ENCODE measurements at places on chromosomes 12 and 14. TPM values are rescaled to one million over a fixed set of nuclear protein-coding genes. Genes with fewer than 3 reads are reported as not detected.

DNA sequence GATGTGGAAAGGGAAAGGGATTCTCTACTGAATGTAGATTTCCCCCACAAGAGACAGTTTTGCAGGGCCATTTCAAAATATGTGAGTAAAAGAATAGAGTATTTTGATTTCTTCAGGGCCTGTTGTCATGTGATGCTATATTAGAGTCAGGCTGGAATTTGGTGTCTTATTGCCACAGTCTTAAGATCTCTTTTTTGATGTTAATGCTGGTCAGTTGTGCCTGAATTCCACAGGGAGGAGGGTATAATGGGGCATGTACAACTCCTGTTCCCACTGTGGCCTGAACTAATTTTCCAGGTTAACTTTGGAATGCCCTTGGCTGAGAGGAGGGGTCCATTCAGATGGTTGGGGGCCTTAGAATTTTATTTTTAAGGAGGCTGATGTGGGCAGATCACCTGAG, 111.0 kb upstream of the MAX start:
- no peak for DNase-seq

DNA sequence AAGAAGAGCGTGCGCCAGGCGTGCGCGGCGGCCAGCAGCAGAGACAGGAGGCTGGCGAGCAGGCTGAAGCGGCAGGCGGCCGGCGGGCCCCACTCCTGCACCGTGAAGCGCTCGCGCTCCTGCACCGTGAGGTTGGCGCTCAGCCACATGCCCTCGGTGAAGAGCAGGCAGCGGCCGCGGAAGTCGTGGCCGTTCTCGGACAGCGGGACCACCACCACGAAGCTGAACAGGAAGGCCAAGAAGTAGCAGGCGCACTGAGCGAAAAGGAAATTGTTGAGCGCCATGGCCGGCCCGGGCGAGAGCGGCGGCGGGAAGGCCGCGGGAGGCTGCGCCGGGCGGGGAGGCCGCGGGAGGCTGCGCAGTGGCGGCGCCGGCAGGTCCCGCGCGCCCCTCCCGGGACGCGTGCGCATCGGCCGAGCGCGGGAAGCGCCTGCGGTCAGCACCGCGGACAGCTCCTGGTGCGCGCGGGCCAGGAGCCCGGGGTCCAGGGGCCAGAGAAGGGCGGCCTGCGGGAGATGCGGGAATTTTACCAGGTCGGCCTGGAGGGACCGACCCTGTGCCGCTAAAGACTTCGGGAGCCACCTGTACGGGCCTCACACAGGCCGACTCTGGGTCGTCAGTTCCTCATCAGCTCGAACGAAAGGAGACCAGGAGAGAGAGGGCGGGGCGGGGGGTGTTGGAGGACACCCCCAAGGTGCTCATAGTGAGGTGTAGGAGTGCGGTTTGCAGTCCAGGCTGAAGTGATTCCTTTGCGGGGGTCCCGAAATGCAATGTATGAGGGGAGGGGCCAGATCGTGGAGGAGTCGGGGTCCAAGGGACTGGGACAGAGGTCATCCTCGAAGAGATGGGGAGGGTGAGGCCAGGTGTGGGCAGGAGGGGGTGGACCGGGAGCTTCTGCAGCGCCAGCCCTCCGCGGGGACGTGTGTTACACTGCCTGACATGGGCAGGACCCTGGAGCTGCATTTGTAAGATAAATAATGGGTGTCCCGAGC, at the start of gene TMEM179:
Gene TMEM179, minus strand, starts transcription at position 315 of the 992 bp plus-strand sequence. Its CDS starts 31 bp downstream, at position 284.
- no peak for DNase-seq

DNA sequence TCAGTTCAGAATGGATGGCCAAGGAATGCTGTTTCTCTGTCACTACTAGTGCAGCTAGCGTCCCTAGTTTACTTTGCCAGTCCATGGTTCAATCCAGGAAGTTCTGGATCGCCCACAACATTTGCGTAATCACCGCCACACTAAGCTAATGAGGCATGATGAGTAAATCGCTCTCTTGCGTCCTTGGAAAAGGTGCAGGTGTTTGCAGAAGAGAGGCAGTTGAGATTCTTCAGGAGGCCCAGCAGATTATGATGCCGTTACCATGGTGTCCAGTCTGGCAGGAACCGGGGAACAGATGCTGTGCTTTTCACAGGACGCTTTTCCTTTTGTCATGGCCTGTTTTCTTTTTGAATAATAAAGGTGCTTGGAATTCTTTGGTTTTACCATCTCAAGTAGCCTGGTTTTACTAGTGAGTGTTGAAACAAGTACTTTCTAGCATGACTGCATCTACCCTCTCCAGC, 9.0 kb downstream of the TPH2 start:
- no peak for DNase-seq

GRCh38 chr14:105458010-105458409, 16.6 kb upstream of the CRIP2 start:
- no peak for DNase-seq

- DNase-seq = no peak
Measured at GRCh38 chr14:42673963-42674362, 1067.3 kb downstream of the LRFN5 start.

DNA sequence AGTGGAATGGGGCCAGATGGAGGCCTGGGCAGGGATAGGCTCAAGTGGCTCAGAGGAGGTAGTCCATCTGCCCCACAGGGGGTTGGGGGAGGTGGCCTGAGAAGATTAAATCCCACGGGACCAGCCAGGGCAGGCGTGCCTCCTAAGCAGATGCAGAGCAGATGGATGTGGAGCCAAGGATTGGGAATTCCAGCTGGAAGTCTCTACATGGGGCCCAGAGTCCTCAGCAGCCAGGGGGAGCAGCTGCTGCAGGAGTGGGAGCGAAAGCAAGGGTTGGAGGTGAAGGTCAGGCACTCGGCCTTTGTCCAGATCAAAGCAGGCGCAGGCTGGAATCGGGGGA, 42.4 kb upstream of the VRK1 start:
- no peak for DNase-seq

DNA sequence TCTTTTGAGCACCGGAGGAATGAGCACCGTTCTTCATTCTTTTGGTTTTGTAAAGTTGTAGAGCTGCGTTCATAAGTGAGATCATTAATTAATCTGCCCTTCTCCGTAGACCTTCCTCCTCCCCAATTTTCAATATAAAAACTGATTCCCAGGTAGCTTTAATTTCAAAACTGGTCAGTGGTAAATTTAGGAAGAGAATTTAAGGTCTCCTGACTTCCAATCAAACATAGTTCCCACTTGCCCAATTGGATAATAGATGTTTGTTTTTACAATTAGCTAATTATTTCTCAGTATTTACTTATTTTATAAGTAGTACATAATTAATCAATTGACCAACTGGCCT, 27.2 kb upstream of the YBX3 start:
- DNase-seq = no peak

- no peak for DNase-seq
Measured at GRCh38 chr14:33916663-33917565, 34.0 kb downstream of the EGLN3 start.

GRCh38 chr12:89244536-89244935, 107.8 kb downstream of the DUSP6 start:
- no peak for DNase-seq

- DNase-seq = no peak
Measured at GRCh38 chr12:510071-510825, 50.5 kb downstream of the B4GALNT3 start.

GRCh38 chr12:118033902-118034301, 17.4 kb downstream of the RFC5 start:
- no peak for DNase-seq

DNA sequence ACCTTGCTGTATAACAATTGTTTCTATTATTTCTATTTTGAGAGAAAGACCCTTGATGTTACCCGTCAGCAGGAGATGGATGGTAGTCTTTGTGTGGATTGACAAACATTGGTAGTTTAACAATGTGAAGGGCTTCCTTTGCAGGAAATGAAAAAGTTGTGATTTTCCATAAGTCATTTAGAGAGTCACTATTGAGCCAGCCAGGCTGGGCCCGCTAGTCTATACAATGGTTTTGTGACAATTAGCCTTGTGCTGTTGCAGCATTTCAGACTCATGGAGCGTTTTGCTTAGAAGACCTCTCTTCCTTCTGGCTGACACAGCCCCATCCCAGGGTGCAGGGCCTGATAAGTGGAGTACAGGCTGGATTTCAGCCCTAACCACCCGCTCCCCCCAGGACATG, 18.3 kb upstream of the SLC38A2 start:
- DNase-seq = no peak

DNA sequence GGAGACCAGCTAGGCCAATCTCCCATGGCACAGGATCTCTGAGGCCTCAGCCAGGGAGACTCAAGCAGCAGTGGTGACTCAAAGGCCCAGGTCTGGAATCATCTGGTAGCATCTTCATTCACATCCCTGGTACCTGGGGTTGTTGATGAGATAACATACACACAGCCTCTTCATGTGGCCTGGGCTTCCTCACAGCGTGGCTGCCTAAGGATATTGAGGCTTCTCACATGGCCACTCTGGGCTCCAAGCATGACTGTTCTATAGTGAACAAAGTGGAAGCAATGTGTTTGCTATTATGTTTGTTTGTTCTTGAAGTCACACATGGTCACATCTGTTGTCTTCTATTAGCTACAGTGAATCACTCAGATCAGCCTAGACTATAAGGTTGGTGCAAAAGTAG, 584.1 kb downstream of the VRK1 start:
- DNase-seq = no peak

DNA sequence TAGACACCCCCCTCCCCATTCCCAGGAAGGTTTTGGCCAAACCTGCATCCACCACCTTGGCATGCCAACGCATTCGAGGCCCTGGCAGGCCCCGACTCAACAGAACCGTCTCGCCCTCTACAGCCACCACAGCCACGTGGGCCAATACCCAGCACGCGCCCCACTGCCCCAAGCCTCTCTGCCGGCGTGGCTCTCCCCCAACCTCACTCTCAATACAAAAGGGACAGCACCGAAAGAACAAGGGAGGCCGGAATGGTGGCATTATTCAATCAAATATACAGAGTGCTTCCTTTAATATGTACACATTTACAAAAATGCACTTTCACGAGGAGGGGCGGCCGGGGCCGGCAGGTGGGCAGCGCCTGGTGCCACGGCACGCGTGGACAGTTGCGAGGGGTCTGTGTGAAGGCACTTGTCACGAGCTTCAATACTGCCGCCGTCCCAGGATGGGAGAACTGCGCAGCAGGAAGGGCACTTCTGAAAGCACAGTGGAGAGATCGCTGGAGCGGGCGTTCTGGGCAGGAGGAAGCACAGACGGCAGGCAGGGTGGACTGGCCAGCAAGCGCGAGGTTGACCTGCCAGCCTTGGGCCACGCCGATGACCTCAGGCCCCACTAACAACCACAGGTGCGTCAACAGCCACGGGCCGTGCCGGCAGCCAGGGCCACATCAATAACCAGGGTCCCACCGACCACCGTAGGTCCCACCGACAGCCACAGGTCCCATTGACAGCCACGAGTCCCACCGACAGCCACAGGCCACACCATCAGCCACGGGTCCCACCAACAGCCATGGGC, 26.9 kb downstream of the JAG2 start:
- DNase-seq = no peak

DNA sequence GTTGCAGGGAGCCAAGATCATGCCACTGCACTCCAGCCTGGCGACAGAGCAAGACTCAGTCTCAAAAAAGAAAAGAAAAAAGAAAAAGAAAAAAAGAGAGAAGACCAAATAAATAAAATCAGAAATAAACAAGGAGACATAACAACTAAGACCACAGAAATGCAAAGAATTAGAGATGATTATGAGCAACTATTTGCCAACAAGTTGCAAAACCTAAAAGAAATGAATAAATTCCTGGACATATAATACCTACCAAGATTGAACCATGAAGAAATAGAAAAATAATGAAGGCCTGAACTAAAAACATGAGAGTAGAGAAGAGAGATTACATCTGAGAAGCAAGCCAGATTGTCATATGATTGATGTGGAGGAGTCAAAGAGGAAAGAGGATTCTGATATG, 17.6 kb upstream of the EPS8 start:
- DNase-seq = no peak

DNA sequence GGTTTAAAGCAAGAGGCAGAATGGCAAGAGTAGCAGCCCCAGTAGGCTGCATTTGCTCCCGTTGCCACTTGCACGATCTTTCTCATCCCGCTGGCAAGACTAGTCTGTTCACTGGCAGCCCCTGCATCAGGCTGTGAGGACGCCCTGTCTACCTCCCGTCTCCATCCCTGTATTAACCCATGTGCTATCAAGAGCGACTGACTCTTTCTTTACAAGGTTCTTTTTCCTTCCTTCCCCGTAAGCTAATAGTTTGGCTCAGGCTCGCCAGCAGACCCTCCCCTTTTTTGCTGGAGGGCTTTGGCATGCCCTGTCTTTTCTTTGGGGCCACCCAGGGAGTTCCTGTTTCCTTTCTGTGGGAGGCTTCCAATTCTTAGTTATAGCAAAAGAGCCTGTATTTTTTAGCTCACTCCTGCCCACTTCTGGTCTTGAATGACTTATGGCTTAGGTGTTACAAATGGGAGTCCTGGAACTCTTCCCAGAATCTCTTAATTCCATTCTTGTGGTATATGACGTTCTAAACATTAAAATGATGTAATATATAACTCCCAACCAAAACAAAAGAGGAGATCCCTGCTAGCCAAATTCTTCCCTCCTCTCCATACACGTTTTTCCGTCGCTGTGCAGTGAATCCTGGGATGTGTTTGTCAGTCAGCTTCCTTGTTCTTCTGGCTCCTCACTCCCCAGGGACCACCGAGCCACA, 149.0 kb downstream of the PRKCH start:
- no peak for DNase-seq

DNA sequence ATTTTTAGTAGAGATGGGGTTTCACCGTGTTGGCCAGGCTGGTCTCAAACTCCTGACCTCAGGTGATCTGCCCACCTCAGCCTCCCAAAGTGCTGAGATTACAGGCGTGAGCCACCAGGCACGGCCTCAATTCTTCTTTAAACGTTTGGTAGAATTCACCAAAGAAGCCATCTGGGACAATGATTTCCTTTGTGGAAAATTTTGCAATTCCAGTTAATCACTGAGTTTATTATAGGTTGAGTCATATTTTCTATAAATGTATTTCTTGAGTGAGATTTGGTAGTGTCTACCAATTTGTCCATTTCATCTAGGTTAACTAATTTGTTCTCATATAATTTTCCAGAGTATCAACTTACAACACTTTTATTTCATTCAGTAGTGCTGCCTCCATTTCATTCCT, 683.9 kb upstream of the TMEM132C start:
- no peak for DNase-seq

Gene CCDC88C
- polyA plus RNA-seq = 1.2 TPM

Gene CLEC4D
- not detected for polyA plus RNA-seq

Gene PLEKHD1
- 0.04 TPM for polyA plus RNA-seq

Gene PPP1R36
- 0.86 TPM for polyA plus RNA-seq

Gene RD3L
- polyA plus RNA-seq = not detected

Gene MARCHF9
- 8.8 TPM for polyA plus RNA-seq

Gene NID2
- polyA plus RNA-seq = 3.5 TPM

Gene NEUROD4
- polyA plus RNA-seq = not detected
